Inflammatory macrophage treated with lipopolysaccharide for 4 hours (primary cell): ENCODE measurements at places on chromosomes 5 and 9.
A peak's percentile ranks its signal among the peaks of the same experiment; 100 is the strongest.

DNA sequence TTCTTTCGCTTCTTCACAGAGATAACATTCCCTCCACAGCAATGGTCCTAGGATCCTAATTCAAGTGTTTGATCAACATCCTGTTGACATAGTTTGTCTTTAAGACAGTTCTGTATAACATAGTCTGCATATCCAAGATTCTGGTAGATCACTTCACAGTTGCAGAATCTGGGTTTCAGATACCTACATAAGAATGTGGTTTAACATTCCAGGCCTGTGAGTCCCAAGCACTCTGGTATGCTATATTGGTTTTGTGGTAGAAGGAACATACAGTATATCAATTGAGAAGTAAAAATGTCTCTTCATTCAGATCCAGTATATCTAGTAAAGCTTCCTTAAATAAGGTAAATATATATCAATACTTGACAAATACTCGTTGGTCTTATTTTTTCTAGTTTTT, 914.2 kb upstream of the CDH6 start:
- DNase-seq = no peak

GRCh38 chr9:97990259-97990658, 7.1 kb downstream of the ANP32B start:
- no peak for DNase-seq

GRCh38 chr5:115396688-115397087, 100.2 kb upstream of the CCDC112 start:
- no peak for DNase-seq

DNA sequence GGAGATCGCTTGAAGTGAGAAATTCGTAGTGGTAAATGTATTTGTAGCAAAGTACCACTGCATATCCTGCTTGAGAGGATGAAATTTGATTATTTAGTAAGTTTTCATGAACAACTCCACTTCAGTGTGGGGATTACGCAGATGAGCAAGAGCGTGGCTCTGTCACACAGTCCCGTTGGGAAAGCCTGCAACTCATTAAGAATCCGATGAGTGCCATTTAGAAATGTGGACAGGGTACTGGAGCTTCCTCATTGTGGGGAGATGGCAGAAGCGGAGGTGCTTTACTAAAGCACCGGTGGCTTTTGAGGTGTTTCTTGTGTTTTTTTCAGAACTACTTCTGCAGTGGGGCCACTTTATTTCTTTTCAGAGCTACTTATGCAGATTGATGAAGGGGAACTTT, 1.4 kb downstream of the TJP2 start:
- DNase-seq = peak; percentile 87

DNA sequence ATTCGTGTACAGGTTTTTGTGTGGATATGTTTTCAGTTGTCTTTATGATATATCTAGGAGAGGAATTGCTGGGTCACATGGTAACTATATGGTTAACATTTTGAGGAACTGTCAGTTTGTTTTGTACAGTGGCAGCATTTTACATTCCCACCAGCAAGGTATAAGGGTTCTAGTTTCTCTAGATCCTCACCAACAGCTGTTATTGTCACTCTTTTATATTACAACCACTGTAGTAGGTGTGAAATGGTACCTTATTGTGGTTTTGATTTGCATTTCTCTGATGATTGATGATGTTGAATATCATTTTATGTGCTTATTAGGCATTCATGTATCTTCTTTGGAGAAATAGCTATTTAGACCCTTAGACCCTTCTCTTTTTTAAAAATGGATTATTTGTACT, 82.9 kb downstream of the CCDC171 start:
- DNase-seq = no peak

DNA sequence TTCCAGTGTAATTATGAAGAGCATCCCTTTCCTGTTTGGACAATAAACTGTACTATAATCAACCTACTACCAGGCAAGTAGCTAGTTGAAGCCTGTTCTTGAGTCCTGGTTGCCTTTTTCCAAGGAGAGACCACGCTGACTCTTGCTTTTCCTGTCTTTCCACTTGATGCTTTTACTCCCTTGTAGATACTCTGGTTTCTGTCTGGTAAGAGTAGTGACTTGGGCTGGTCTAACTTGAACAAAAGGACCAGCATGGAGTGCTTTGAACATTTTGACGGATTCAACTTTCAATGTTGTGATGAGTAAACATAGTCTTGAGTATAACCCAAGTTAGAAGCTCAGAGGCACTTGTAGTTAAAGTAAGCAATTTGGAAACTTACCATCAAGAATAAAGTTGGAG, 464.3 kb downstream of the GADD45G start:
- DNase-seq = no peak
